Hematopoietic multipotent progenitor cell treated with erythropoietin and hydrocortisone succinate and interleukin-3 and kit ligand, for 6 days (in vitro differentiated cells): ENCODE measurements at places on chromosomes 1 and 21.

DNA sequence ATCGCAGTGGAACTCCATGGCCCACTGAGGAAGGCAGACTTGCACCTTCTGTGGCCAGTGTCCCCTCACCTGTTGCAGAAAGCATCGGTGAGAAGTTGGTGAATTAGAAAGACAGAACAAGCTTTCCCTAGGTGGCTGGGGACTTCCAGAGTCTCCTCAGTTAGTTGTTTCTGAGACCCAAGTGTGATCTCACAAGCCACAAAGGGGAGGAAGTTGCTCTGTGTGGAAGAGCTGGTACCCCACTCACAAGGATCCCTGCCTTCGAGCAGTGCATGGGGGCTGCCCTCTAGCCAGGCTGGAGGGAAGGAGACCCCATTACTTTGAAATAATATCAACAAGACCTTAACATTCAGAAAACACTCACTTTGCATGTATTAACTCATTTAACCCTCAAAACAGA lies 2.1 kb downstream of the PRELP start:
- no peak for DNase-seq

- DNase-seq = peak; percentile 74
Observed at GRCh38 chr1:197928849-197929336, 11.7 kb downstream of the LHX9 start.

- no peak for DNase-seq
Observed at GRCh38 chr1:15309687-15310086, 62.7 kb downstream of the FHAD1 start.

DNA sequence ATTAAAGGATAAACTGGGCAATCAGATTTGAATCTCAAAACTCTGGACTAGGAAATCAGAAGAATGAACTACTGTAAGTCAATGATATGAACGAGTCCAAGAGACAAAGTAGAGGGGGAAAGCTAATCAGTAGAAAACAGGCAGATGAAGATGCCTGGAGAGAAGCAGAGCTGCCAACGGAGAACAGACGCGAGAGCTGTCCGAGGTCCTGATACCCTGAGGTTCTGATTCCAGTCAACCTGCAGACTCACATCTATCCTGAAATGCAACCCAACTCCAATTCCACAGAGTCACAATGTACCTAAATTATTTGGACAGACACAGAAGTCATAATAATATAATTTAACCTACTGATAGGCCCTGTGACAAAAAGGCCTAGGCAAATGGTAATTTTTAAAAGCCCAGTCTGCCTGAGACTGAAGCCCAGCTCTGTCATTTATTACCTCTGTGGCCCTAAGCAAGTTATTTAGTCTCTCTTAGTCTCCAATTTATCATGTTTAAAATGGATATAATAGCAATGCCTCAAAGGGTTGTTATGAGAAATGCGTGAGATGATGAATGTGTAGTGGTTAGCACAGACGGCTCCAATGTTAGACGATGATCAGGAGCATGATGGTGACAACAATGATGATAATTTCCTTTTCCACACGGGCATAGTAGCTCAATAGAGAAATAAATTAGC lies 33.4 kb downstream of the RGS7 start:
- DNase-seq = peak; percentile 49

- DNase-seq = no peak
Observed at GRCh38 chr1:219442611-219443061, 170.3 kb downstream of the ZC3H11B start.

- DNase-seq = no peak
Observed at GRCh38 chr21:22456241-22456640, 1458.0 kb downstream of the NCAM2 start.

DNA sequence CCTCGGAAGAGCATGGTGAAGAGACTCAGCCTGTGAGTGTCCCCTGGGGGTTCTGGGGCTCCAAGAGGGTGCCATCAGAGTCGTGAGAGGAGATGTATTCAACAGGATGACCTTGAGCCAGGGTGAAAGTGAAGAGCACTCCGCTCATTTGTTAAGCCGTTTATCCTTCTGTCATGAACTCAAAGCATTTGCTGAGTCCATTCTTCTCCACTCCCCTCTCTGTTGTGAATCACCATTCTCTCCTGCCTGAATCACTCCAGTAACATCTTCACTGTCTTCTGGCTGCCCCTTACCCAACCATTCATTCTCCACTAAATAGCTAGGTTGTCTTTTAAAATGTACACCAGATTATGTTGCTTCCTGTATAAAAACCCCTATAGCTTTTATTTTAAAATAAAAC lies 102.2 kb downstream of the RGL1 start:
- DNase-seq = no peak

DNA sequence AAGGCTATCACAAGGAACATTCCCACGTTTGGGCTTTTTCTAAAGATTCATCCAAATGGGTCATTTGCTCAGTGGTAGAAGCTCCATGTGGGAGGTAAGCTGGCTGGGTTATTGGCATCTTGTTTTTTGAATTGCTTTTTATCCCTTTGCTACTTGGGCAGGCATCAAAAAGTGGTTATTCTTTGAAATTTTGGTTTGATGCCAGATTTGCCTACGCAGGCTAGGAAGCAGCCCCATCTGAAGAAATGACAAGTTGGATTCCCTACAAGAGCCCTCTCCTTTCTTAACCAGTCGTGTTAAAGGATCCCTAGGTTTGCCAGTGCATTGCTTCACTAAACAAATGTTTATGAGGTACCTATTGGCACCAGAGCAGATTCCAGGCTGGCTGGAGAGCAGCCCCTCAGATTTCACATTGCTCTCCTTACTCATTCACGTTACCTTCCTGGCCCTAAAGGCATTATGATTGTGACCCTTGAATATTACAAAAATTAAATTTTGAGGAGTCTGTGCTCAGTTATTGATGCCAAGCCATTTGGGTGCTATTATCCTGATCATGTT lies 38.8 kb downstream of the ARID1A start:
- DNase-seq = no peak

DNA sequence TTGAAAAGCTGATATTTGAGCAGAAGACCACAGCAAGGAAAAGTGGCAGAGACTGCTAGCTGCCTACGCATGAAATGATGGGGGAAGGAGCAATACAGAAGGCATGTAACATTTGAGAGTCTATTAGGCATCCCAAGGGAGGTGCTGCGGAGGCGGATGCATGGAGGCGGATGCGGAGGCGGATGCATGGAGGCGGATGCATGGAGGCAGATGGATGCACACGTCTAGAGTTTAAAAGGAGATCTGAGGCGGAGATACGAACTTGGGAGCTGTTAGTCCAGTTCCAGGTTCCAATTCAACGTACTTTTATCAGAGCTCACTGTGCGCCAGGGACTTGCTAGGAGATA lies 744 bp upstream of the DDX20 start:
- DNase-seq = peak; percentile 64

DNA sequence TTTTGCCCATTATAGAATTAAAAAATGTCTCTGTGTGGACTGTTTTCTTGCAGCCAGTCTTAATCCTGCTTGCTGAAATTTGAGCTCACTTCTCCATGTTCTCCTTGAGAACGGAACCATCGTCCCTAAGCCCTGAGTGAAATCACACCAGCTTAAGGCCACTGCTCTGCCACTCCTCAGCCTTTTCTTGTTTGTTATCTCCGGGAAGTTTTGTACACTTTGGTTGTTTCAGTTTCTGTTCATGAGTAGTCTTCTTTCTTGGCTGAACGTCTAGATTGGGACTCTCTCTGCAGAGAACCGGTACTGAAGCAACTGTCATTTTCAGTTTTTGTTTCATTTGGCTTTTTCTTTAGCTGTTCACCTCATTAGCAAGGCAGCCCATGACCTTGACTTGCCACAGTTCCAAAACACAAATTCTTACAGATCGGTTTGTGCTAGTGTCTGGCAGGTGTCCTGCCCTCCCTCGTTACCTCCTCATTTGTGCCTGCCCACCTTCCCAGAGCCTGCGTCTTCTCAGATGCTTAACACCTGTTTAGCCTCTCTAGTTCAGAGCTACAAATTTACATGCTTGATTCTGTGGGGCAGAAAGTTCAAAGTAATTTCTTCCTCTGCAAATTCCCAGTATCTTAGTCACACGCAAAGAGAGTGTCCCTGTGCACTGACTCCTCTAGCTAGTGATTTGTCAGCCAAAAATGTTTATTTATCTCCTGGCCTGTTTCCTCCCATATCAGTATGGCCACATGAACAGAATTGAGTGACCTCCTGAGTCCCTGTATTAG lies 12.4 kb downstream of the PSEN2 start:
- peak; percentile 19 for DNase-seq

DNA sequence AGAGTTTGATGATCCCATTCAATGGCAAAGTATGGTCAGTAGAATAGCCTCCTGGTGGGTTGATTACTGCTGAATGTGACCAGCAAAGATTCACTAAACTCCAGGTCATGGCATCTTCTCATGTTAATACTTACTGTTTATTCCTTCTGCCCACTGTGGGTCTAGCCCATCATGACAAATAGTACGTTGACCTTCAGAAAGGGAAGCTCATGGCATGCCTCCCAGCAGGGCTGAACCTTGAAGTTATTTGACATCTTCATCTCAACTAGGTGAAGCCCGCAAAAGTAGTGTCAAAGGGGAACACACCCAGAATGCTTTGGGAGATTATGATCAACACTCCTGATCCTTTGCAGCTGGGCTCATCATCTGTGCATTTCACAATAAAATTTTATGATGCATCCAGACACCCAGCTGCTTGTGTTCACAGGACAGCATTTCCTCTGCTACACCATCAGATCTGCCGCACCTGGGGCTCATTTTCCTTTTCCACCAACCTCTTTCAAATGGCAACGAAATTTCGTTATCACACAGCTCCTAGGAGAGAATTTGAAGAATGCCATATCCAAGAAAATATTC lies 49.6 kb downstream of the HLX start:
- no peak for DNase-seq

DNA sequence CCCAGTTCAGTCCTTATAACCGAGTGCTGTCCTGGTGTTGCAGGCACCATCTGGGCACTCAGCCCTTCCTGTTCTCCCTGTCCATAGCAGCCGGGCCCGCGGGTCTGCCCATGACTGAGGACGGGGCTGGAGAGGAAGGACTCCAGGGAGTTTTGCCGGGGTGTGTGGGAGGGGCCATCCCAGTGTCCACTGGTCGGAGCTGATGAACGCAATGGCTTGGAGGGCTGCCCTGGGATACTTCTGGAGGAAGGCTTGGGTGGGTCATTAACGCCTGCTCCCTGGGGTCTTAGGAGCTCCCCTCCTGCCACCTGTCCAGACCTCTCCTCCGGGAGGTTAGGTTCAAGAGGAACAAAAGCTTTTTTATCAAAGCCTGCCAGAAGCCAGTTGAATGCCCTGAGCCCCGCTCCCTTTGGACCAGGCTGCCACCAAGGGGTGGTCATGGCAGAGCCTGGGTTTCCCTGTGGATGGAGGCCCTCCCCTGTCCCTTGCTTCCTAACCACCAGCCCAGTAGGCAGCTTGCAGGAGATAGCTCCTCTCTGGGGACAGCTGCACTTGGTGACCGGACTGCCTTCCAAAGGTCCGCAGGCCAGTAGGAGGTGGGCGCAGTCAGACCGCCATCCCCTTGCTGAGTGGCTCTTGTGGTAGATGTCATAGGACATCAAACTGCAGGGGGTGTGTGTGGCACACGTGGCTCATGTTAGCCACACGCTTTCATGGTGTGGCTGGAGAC lies 61.3 kb downstream of the TRIM11 start:
- DNase-seq = no peak
